Stimulated activated naive CD4-positive, alpha-beta T cell treated with Interleukin-2 at 50 U/mL for 16 hours (primary cell): ENCODE measurements at places on chromosomes 11 and 22.

- DNase-seq: no peak
Measured at GRCh38 chr11:109062445-109062844, 359.5 kb upstream of the C11orf87 start.

DNA sequence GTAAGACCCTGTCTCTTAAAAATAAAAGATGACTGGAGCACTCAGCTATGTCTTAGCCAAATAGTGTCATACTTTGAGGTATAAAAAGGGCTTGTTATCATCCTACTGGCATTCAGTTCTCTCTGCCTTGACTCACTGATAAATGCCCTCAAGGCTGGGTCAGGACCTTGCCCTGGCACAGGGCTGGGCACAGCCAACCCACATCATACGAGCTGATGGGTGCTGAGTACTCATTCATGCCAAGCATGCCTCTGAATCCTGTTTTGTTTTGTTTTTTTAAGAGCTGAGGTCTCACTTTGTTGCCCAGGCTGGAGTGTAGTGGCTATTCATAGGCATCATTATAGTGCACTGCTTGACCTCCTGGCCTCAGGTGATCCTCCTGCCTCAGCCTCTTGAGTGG is 1.9 kb downstream of the SMTNL1 start:
- DNase-seq: no peak

- no peak for DNase-seq
Measured at GRCh38 chr11:67538306-67538705, 15.1 kb upstream of the CABP2 start.

DNA sequence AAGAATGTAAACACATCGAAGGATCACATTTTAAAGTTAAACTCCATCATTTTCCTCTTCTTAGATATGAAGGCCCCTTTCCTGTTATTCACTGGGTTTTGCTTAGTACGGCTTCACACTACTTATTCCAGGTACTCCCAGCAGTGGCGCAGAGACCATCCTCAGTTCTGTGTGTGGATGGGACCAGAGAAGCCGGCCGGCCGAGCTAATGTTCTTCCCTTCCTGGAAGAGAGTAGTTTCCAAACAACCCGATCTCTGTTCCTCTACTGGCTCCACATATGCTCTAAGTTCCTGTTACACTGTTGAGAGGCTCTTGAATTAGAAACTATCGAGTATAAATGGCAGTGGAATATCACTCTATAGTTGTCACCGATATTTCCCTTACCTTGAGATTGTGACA is 684 bp upstream of the NFRKB start:
- DNase-seq: no peak

- no peak for DNase-seq
Measured at GRCh38 chr11:126391970-126392632, 36.6 kb downstream of the ST3GAL4 start.

GRCh38 chr22:44085743-44086270 is 61.7 kb downstream of the PARVB start:
- no peak for DNase-seq

DNA sequence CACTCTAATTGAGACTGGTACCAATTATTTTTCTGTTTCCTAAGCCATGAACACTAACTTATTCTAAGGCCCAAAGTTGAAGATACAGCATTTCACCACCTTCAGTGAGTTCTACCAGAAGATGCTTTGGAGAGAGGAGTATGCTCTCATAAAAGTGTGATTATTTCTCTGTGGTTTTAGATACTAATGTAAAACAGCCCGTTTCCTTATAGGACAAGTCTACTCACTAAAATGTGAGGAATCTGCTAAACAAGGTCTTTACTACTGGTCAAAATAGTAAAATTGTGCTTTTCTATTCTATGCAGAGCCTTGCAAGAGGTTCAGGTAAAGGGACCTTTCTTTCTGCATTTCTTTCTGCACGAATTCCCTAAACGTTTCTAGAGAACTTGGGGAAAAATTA is 2.4 kb downstream of the LGR4 start:
- DNase-seq: no peak

GRCh38 chr11:10797531-10797930 is 11.2 kb downstream of the EIF4G2 start:
- no peak for DNase-seq

DNA sequence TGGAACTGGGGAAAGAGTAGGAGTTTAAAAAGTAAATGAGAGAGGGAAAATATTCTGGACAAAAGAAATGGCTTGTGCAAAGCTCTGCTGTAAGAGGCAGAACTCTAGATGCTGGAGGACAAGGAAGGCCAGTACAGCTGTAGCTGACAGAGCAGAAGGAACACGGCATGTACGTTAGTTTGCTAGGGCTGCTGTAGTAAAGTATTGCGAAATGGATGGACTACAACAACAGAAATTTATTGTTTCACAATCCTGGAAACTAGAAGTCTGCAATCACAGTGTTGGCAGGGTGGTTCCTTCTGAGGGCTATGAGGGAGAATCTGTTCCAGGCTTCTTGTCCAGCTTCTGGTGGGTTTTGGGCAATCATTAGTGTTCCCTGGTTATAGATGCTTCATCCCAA is 454.4 kb downstream of the NTM start:
- no peak for DNase-seq

GRCh38 chr11:103988595-103988969 is 47.9 kb upstream of the DDI1 start:
- DNase-seq: no peak

GRCh38 chr22:42986115-42986514 is 28.8 kb downstream of the PACSIN2 start:
- no peak for DNase-seq

- DNase-seq: no peak
Measured at GRCh38 chr22:49571326-49571725, 256.3 kb downstream of the BRD1 start.

DNA sequence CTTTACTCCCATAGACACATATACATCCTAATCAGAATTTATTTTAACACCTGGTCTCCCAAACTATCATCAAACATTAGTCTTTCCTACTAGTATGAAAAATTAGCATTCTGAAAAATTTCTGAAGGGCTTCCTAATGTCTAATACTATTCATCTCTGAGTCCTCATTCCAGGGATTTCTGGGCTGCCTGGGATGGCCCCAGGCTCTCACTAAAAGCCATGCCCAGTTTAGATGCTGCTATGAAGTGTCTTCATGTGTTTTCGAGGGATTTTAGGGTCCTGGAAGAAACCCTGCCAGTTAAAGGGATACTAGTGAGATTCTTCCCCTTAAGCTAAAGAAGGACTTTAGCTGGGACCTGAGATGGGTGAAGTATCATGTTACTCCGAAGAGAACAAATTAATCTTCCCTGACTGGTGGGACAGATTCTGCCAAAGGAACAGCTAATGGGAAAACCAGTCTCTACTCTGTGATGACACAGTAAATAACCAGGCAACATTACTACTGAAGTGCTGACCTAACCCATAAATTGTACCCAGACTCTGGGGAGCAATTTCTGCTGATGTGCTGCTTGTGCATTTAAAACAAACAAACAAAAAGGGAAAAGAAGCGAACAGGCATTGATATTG is 342.6 kb downstream of the SOX6 start:
- DNase-seq: no peak

DNA sequence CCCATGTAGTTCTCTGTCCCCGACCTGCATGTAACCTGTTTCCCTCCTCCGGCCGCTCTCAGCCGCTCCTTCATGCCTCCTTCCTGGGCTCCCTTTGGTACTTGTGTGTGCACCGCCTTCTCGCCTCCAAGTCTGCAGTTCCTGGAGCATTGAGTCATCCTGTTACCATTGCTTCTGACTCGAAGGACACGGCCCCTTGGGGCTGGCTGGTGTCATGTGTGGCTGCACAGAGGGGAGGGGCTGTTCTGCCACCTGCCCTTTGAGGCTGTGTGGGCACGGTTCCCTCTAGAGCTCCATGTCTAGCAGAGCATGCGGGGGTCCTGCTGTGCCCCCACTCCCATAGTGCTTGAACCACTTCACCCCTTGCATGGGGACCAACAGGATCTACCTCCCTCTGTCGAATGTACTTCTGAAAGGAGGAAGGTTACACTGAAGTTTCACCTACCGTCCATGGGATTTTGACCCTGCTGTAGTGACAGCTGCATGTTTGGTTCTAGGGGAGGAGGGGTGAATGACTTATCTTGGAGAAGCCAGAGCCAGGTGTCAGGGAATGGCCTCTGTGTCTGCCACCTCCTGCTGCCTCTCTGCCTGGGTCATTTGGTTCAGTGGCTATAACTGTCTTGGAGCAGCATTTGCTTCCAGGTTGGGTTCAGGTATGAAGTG is 39.6 kb downstream of the BCR start:
- DNase-seq: peak; percentile 55

DNA sequence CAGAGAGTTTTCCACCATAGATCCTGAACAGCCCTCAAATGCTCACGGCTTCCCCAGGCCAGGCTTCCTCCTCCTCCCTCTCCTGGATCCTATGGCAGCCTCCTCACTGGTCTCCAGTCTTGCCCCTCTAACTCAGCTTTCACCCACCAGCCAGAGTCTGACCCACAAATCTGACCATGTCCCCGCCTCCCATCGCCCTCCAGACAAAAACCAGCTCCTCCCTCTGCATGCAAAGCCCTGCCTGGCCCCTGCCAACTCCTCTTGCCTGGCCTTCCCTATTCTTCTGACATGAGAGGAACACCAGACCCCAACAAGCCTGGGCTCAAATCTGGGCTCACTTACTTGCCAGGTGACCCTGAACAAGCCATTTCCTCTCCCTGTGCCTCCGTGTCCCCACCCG is 32.4 kb upstream of the PDE2A start:
- DNase-seq: no peak

DNA sequence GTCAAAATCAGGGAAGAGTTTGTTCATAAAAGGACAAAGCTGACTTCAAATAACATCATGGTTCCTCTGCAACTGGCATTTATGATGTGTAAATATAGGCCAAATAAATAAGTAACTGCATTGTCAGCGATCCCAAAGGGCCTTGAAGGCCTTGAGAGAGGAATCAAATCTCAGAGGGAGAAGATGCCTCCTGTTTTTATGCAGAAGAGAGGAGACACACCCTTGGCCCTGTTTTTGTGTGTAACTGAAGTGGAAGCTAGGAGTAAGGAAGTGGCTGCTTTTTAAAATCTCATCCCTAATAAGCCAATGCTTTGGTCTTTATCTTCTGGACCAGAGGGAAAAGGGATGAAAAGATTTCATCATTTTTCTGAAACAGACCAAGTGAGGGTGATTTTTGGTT is 15.7 kb upstream of the SCN3B start:
- no peak for DNase-seq

GRCh38 chr11:47148903-47149531 is 27.7 kb downstream of the ARFGAP2 start:
- DNase-seq: no peak

DNA sequence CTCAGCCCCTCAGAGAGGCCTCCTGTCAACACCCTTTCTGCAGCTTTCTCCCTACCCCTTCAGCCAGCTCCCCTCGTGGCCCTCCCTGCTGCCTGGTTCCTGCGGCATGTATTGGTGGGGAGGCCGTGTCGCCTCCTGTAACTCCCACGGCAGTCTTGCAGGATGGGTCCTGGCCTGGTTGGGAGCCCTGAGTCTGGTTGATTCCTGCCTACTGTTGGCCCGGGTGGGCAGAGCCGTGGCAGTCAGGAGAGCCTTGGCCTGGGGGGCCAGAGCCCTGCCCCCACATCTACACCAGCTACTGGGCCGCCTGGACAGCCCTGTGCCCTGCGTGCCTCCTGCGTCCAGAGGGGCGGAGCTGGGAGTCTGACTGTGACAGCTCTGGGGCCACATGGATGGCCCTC is 30.3 kb upstream of the GRAMD4 start:
- no peak for DNase-seq

DNA sequence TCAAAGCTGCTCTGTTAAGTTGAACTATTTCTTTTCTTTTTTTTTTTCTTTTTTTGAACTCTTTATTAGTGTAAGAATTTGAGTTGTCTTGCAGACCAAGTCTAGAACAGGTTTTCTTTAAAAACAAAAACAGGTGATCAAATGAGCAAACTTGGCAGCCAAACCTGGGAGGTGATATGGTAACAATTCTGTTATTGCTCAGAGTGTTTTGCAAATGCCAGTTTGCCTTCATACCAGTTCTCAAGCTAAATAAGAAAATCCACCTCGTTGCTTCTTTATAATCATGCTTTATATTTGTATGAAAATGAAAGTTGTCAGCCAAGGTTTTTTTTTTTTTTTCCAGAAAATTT is 76.9 kb downstream of the DEPDC5 start:
- DNase-seq: no peak

DNA sequence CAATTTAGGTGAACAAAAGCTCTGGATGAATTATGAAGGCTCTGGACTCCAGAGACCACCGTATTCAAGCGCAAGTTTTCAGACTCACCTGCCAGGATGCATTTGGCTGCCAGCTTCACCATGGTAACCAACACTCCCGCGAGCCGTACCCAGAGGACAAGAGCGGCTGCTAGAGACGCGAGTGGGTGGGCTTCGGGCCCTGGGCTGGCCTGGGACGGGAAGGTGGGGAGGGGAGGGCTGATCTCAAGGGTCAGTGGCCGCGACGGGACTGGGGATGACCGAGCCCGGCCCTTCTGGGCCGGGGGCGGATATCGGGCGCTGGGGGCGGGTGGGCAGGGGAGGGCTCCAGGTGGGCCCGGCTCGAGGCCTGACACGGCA is 344 bp downstream of the IFT27 start:
- peak; percentile 9 for DNase-seq

- DNase-seq: no peak
Measured at GRCh38 chr11:15926071-15926470, 430.3 kb downstream of the SOX6 start.

- peak; percentile 71 for DNase-seq
Measured at GRCh38 chr22:21657360-21658032, 8.3 kb upstream of the PPIL2 start.
